Fibroblast of gingiva (primary cell): ENCODE measurements at places on chromosomes 2 and 18.
A peak's percentile ranks its signal among the peaks of the same experiment; 100 is the strongest.

DNA sequence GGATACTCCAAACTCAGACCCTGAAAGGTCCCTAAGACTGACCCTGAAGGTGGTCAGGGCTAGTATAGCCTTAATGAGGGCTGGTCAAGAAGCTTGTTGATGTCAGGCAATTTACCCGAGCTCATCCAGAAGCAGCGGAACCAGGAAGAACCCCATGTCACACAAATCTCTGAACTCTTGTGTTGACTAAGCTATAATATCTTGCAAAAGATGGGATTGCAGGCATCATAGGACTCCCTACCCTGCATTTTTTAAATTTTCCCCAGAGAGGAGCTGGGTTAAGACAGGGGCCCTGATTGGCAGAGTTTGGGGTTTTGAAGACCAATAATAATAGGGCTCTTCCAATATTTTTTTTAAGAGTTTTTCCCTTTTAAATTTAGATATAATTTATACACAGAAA is 2.0 kb upstream of the PLEKHB2 start:
- DNase-seq = no peak

GRCh38 chr2:174083843-174084458 is 118.8 kb upstream of the SP3 start:
- no peak for DNase-seq

GRCh38 chr2:237213315-237214022 is 127.8 kb downstream of the COPS8 start:
- DNase-seq = peak; percentile 89

DNA sequence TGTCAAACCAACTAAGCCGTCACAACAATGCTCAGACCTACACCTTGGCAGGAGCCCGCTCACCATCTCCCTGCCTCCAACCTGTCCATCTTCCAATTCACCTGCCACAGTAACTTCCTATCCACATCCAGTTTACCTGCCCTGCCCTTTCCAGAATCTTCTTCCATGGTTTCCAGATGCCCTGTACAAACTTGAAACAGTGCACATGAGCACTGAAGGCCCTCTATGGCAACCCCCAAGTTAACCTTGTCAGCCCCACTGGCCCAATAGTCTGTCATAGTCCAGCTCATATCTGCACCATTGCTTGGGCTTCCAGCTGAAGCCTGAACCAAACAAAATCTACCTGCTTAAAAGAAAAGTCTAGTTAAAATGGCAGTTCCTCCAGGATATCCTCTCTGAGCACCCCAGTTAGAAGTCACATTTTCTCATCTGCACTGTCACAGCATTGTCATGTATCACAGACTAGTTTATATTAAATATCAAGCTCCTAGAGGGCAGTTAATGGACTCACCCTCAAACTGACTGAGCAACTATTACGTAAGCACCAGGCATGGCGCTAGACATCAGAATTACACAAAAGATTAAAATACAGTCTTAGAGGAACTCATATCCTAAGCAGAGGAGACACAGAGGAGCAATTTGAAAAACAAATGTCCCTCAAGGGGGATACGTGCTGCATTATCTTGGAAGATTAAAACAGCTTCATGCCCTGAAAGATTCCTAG is 11.6 kb downstream of the NFE2L2 start:
- DNase-seq = no peak

DNA sequence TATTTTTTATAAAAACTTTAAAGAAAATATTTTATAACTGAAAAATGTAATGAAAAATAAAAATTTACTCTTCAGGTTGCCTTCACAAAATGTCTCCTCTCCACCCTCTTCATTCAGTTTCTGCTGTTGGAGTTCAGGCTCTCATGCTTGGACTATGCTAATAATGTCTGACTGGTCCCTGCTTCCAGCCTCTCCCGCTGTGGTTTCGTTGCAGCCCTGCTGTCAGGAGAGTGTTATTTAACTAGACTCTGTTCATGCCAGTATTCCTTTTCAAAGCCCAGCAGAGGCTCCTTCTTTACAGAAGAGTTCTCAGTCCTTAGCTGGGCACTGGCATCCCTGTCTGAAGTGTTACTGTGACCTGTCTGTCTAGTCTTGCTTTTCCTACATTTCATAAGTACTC is 40.4 kb downstream of the CLIP4 start:
- DNase-seq = no peak

- no peak for DNase-seq
These were observed 349.4 kb upstream of the POU3F3 start for GRCh38 chr2:104504331-104505073.

DNA sequence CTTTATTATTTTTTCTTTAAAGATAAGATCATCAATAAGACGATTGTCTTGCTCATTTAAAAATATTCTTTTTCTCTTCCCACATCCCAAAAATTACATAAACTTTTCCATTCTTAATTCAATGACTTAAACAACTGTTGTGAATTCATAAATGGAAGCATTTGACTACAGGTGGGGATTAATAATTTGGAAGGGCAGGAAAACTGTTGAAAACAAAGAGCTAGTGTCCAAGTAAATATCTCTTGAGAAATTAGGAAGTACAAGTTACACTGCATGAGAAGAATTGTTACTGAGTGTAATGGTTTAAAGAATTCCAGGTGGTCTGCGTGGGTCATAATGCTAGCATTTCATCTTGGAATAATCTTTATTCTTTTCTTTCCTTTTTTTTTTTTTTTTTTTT is 634.8 kb upstream of the ZEB2 start:
- no peak for DNase-seq

DNA sequence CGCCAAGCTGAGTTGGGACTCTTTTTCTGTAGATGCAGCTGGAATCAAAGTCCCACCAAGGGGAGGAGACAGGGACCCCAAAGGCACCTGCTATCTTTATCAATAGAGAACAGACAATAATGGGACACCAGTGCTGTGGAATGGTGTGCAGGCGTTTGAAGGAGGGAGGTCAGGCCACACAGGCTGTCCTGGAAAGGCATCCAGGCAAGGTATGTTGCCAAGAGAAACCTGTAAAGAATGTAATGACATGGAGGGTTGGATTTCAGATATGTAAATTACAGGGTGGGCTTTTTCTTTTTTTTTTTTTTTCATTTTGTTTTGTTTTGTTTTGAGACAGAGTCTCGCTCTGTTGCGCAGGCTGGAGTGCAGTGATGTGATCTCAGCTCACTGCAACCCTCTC is 9.7 kb upstream of the NMUR1 start:
- no peak for DNase-seq

DNA sequence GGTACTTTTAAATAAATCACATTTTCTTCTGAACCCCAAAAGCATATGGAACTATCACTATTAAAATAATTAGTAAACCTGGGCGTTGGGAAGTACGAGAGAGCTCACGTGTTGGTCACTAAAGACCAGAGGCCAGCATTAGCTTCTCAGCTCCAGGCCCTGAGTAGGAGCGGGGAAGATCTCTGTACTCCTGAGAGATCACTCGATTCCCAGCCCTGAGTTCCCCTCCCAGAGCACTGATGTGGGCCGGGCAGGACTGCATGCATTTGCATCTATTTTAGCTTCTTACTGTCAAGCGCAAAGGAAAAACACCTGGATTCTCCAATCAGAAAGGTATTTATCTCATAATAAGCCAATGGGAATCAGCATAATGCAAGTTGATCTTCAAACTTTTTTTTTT is 6.2 kb downstream of the PXDN start:
- DNase-seq = no peak

GRCh38 chr2:230202430-230203109 is 17.2 kb downstream of the SP110 start:
- no peak for DNase-seq

- DNase-seq = no peak
These were observed 537.7 kb downstream of the TNS1 start for GRCh38 chr2:217465100-217465499.

GRCh38 chr2:70553584-70554337 is at the start of gene TGFA:
Gene TGFA, minus strand, starts transcription at chr2:70553826. Its CDS starts 59 bp downstream, at chr2:70553767.
- no peak for DNase-seq

DNA sequence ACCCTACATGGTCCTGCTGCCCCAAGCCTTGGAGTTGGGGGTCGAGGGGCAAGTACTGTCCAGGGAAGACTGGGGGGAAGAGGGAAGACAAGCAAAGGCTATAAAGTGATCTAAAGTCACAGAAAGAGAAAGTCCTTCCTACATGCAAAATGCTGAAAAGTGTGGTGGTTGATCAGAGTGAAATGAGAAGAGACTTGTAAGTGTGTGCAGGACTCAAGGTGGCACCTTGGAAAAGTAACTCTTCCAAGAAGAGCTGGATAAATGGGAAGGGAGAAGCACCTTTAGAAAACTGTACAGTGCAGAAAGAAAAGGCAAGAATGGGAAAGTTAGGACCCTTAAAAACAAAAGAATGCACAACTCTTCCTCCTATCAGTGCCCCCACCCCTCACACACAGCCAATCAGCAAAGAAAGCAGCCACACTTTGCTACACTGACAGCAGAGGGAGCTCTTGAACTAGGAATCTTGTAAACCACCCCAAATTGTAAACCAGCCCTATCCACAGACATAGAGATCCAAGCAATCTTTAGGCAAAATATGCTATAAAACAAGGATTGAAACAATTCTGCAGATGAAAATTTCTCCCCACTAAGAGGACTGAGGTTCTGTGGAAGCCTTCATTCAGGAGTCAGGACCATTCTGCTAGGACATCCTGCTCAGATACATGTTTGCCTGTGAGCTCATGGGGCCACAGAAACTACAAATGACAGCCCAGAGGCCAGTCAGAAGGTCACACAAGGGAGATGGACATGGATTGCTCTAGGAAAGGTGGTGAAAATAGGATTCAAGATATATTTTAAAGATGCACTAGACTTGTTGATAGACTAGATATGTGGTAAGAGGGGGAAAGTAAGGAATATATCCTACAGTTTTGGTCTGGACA is 146.4 kb downstream of the FTCDNL1 start:
- DNase-seq = peak; percentile 23

- no peak for DNase-seq
These were observed 1.0 kb upstream of the ROCK1 start for GRCh38 chr18:21112543-21113105.

GRCh38 chr2:227881866-227882517 is 10.6 kb downstream of the DAW1 start:
- no peak for DNase-seq

DNA sequence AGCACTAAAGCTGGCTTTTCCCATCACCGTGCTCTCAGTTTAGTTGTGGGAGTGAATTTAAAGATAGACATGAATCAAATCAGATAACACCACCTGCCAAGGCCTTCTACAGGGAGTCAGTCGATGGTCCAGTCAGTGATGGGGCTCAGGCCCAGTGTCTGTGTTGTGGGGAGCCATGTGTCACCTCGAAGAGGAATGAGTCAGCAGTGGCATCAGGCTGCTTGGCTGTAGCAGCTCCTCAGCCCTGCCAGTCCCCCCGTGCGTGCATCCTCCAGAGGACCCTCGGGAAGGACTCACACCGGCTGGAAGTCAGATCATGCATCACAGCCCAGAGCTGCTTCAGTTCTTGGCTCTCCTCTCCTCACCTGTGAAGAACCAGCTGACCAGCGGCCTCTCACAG is 420.4 kb upstream of the RAB6C start:
- DNase-seq = no peak

- DNase-seq = no peak
These were observed 56.4 kb downstream of the KCNH7 start for GRCh38 chr2:162782138-162782537.

- peak; percentile 2 for DNase-seq
These were observed 30.2 kb downstream of the NYAP2 start for GRCh38 chr2:225429717-225430116.

DNA sequence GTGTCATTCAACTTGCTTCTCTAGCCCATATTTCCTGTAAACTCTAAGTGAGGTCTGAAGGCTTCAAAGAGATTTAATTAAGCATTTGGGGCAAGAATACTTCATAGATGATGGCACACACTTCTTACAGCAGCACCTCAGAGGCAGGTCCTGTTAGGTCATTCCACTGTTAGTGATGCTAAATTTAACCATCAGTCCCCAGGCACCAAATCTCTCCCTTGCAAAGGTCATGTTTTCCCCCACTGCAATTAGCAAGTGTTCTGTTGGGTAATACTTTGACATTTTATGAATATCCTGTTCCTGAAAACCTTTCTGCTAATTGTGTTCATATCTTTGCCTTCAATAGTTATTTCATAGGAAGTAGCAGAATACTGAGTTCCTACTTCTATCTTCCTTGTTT is 117.0 kb downstream of the STK39 start:
- no peak for DNase-seq

- DNase-seq = no peak
These were observed 116.4 kb downstream of the PLB1 start for GRCh38 chr2:28612131-28612812.

GRCh38 chr2:118065015-118065706 is 23.1 kb upstream of the INSIG2 start:
- DNase-seq = no peak

DNA sequence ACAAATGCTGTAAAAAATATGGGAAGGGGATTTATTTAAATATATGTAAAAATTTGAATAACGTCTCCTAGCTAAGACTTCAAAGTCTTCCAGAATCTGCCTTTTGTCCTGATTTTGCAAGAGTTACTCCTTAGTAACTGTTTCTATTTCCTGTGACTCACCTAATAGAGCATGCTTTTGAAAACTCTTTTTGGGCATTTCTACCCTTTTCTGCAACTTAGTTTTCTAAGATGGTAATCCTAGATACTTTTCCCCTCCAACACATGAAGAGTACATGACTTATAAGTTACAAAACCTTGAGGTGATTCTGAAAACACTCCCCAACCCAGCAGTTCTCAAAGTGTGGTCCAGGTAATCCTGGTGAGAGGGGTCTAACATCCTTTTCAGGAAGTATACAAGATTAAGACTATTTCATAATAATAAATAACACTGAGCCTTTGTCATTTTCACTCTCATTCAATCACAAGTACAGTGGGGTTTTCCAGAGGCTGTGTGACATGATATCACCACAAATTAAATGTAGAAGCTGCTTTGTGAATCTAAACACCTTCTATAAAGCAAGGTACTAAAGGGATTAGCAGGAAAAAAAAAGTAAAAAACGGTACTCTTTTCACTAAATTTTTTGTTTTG is 31.9 kb downstream of the PPP4R3B start:
- DNase-seq = peak; percentile 78

- DNase-seq = no peak
These were observed 69.6 kb downstream of the COL5A2 start for GRCh38 chr2:189109921-189110397.

DNA sequence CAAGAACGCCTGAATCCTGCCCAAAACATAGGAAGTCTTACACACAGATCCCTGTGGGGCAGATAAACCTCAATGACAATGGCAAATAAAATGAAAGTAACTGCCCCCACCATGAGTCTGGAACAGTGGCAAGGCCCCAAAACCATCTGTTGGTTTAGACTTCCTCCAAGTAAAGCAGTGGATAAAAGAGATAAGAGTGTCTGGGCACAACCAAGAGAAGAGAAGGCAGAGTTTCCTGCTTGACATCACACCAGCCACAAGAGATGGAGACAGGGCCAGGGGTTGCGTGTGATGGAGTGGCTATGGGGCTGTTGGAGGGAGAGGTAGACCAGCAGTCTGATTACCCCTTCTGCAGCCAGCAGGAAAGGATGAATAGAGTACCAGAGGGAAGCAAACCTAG is 212.1 kb upstream of the POU3F3 start:
- no peak for DNase-seq

GRCh38 chr2:55158111-55158814 is 73.8 kb downstream of the CLHC1 start:
- DNase-seq = no peak

GRCh38 chr2:165953655-165954606 is at the start of gene TTC21B:
Gene TTC21B, minus strand, starts transcription at chr2:165953776. Its CDS starts 71 bp downstream, at chr2:165953705.
- DNase-seq = peak; percentile 95

- no peak for DNase-seq
These were observed 137.6 kb downstream of the TNS1 start for GRCh38 chr2:217864963-217865772.
